Stimulated activated CD4-positive, alpha-beta T cell treated with anti-CD3 and anti-CD28 coated beads, Interleukin-15, amount 100 ng/mL, for 1 hour (primary cell): ENCODE measurements at places on chromosomes 6 and 20.

- no peak for DNase-seq
These were observed 130.3 kb downstream of the HACE1 start for GRCh38 chr6:104729433-104729832.

- DNase-seq: no peak
These were observed 17.5 kb downstream of the C20orf173 start for GRCh38 chr20:35511814-35512420.

GRCh38 chr6:84892671-84893070 lies 128.3 kb upstream of the TBX18 start:
- no peak for DNase-seq

DNA sequence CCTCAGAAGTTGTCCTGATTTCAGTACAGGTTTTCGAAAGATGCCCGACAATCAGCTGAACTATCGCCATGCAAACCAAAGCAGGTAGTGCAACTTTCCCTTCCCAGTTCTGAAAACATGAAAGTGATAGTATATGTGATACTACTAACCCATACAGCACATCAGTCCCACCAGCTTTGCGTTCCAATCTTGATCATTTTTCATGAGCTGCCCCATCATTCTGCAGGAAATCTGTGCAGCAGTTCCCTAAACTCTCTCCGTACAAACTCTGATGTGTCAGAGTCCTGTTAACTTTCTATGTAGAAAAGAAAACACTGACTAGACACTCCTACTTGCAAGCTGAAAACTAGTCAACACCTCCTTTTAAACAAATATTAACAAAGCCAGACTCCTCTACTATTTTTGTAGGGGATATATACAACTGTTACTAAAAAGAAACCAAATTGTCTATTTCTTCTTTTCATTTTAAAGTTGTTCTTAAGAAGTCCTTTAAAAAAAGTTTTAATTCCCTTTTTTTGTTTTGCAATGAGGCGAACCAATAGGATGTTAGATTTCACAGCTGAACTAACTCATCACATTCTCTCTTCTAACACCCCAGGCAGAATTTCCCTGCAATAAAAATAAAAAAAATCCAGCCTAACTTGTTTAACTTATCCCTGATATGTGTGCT lies 99.6 kb upstream of the DST start:
- DNase-seq: no peak

- no peak for DNase-seq
These were observed 639 bp upstream of the RCAN2 start for GRCh38 chr6:46491628-46492547.
